ENCODE measurements at places on chromosomes 16 and 17. TPM values are rescaled to one million over a fixed set of nuclear protein-coding genes. Genes with fewer than 3 reads are reported as not detected.

MRTFB gene
- 4.3 TPM for total RNA-seq

PLA2G10 gene
- total RNA-seq, result not detected

SLFN12 gene
- 16.7 TPM for total RNA-seq

LLGL2 gene
- 0.47 TPM for total RNA-seq

SOX15 gene
- 0.32 TPM for total RNA-seq

LGALS9B gene
- not detected for total RNA-seq

HEATR9 gene
- total RNA-seq, result not detected

KRT31 gene
- not detected for total RNA-seq

ZFP3 gene
- 1.3 TPM for total RNA-seq

SOST gene
- not detected for total RNA-seq

CDH13 gene
- total RNA-seq, result 6.2 TPM

CCL13 gene
- not detected for total RNA-seq

BICDL2 gene
- total RNA-seq, result 0.32 TPM

SLC9A5 gene
- total RNA-seq, result 2.2 TPM

KRTAP1-5 gene
- total RNA-seq, result not detected

KRT15 gene
- total RNA-seq, result 0.63 TPM

CDRT4 gene
- total RNA-seq, result 1.5 TPM

PIK3R5 gene
- total RNA-seq, result not detected

GPR139 gene
- total RNA-seq, result not detected

SLC12A3 gene
- total RNA-seq, result not detected

SETD1A gene
- total RNA-seq, result 3.0 TPM

FOXN1 gene
- not detected for total RNA-seq

PLXDC1 gene
- total RNA-seq, result 2.4 TPM

TMEM220 gene
- 3.3 TPM for total RNA-seq

MKS1 gene
- 13.9 TPM for total RNA-seq

TBC1D3 gene
- total RNA-seq, result not detected

KRTAP2-2 gene
- total RNA-seq, result not detected

ADAMTS18 gene
- total RNA-seq, result under 0.01 TPM

All from bronchial smooth muscle cell (primary cell).